ENCODE measurements at places on chromosomes 2 and 18.

DNA sequence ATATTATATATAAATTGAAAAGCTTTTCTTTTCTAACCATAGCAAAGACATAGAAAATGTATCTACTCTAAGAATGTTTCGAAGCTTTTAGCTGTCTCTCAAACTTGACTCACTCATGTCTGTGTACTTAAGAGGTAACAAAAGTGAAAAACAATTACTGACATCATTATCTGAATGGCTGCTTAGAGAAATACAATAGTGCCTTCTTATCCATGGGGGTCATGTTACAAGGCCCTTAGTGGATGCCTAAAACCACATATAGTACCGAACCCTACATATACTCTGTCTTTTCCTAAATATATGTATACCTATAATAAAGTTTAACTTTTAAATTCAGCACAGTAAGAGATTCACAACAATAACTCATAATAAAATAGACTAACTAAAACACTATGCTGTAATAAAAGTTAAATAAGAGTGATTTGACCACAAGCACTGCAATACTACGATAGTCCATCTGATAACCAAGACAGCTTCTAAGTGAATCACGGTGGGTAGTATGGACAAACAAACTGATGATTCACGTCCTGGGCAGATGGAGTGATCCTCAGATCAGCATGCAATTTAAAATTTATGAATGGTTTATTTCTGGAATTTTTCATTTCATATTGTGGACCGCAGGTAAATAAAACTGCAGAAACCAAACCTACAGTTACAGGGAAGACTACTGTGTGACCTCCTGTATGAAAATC, 246.2 kb downstream of the XIRP2 start:
- DNase-seq = no peak

GRCh38 chr2:180048251-180048650, 41.2 kb upstream of the CWC22 start:
- DNase-seq = no peak

DNA sequence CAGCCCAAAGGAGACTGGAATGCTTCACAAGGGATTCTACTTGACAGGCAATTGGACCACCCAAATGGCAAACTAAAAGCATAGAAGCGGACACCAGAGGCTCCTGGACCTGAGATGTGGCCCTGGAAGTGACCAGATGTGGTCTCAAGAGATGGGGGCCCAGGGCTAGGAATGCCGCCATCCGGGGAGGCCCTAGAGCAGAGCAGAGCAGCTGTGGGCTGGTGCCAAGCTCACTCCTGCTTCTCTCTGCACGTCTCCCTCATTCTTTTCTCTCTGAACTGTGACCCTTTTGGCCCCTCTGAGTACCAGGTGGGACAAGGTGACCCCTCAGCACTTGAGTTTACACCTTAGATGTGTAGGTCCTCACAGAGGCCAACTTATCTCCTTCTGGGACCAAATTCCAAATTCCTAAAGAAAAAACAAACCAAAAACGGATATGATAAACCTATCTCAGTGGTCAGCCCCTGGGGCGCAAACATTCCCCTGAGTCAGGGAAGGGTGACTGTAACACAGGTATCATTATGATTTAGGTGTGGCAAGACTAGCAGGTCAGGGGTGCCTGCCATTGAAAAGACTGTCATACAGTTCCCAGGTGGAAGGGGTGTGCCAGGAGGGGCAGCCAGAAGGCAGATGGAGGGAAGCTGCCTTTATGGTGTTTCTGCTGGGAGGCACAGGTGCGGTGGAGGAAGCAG, 6.5 kb upstream of the IL1R2 start:
- DNase-seq = no peak

DNA sequence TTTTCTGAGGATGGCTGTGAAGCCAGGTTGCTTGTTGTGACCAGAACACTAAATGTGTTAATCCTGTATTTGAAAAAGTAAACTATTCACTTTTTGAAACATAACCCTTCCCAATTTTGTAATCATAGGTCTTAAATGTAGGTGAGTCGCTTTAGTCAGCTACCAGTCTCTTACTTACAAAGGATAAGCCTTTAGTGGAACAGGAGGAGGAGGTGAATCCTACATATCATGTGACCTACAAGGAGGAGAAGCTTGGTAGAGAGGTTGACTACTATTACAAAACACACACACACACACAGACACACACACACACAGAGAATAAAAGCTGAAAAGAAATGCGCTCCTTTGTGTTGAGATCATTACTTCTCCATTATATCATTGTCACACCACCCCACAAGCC, 59.9 kb upstream of the SPAG16 start:
- no peak for DNase-seq

DNA sequence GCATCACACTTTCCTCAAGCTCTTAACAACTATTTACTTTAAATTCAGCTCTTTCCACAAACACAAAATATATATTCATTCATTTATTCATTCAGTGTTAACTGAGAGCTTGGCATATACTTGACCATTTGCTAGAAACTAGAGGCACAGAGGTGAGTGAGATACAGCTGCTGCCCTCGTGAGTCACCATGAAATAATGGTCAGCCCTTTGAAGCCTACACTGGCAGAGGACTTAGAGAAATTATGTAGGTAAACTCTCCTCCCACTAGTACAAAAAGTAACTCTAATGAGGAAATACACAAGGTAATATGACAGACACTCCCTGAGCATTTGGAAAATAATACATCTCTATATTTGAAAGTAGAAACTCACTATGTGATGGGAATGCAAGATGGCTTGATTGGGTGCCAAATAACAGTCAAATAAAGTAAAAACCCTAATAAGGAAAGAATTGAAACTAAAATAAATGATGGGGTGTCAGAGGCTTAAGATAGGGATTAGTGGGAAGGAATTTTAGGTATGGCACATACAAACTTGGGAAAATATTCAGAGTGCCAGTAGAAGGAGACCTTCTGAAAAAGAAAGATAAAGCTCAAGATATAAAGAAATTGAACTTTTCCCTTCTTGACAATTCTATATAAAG, 61.1 kb downstream of the ANTXR1 start:
- DNase-seq = no peak

- no peak for DNase-seq
Measured at GRCh38 chr2:100640431-100641124, 77.8 kb downstream of the PDCL3 start.

- no peak for DNase-seq
Measured at GRCh38 chr2:227848146-227848545, 23.3 kb upstream of the DAW1 start.

DNA sequence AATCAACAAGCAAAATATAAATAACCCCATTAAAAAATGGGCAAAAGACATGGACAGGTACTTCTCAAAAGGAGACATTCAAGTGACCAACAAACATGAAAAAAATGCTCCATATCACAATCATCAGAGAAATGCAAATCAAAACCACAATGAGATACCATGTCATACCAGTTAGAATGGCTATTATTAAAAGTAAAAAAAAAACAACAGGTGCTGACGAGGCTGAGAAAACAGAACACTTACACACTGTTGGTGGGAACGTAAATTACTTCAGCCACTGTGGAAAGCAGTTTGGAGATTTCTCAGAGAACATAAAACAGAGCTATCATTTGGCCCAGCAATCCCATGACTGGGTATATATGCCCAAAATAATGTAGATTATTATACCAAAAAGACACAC, 69.1 kb downstream of the CWC22 start:
- DNase-seq = no peak

GRCh38 chr2:143284087-143284675, 155.0 kb downstream of the ARHGAP15 start:
- DNase-seq = no peak

DNA sequence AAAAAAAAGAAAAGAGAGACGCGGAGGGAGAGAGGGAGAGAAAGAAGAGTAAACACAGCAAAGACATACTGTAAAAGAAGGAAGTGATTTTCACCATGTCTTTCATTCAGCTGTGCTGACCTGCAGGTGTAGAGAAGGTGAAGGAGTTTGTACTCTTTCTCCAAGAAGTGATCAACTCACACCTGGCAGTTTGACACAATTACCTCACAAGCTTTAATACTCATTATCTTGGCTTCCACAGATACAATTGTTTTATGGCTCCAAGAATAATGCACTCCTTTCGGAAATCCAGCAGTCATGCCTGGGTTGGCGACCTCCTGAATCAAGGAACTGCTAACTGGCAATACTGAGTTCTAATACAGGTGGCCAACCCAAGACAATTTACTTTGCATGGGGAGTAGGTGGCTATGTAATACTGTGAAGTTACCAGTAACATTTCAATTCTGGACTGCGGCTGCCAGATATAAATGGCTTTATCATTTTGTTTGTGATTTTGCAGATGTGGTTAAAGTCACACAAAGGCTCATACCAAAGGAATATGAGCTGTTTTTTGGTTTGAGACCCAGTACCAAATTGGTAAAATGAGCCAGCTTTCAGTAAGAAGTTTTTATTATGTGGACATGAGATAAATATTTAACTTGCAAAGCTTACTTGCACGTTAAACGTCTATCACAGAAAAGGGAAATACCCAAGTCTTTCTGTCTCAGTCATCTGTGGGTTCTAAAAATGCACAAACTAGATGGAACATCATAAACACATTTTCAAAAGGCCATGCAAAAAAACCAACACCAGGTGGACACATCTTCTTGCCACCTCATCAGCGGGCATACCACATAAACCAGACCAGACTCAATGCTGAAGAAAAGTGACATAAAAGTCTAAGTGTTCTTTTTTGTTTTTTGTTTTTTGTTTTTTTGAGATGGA, 69.3 kb downstream of the NCKAP5 start:
- no peak for DNase-seq

- no peak for DNase-seq
Measured at GRCh38 chr18:79531926-79532312, 136.2 kb downstream of the NFATC1 start.

- no peak for DNase-seq
Measured at GRCh38 chr2:1540481-1540880, 127.2 kb downstream of the TPO start.

- no peak for DNase-seq
Measured at GRCh38 chr2:64667535-64667934, 13.8 kb upstream of the SERTAD2 start.

DNA sequence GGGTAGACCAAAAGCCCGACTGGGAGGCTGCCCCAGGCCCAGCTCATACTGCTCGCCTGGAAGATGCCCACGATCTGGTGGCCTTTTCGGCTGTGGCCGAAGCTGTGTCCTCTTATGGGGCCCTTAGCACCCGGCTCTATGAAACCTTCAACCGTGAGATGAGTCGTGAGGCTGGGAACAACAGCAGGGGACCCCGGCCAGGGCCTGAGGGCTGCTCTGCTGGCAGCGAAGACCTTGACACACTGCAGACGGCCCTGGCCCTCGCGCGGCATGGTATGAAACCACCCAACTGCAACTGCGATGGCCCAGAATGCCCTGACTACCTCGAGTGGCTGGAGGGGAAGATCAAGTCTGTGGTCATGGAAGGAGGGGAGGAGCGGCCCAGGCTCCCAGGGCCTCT, 61.7 kb downstream of the TET3 start:
- no peak for DNase-seq

DNA sequence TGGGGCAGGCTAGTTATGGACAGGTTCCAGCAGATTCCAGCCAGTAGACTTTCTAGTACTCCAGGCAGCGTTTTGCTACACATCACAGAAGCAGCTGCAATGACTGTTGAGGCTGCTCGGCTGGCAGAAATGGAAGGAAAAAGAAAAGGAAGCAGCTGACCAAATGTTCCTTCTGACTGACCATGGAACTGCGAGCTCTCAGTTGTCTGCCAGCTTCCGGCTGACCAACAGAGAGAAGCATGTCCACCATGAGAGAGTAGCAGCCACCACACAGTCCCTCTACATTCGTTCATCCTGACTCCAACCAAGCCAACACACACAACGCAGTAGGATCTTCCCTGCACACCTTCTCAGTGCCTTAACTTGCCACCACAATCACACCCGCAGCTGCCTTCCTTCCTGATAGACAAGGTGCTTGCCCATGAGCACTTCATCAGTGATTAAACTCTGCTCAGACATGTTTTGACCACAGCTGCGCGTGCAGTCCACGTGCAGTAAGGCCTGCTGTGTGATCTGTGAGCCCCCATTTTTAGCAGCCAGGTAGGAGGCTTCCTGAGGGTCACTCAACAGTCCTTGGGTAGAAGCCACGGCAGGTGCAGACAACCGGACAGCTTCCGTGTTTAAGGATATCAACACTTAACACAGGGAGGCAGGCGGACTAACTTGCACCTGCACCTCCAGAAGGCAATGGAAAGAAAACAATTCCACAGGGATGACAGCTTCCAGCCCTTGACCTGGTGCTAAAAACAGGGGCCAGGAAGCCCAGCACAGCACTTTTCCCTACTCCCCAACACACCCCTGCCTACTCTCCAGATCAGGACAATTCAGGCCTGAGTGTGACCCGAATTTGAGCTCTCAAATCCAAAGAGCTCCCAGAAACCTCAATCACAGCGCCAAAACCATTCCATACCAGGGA, 996 bp downstream of the TGFBRAP1 start:
- no peak for DNase-seq

GRCh38 chr2:181957668-181958067, 28.0 kb upstream of the PPP1R1C start:
- no peak for DNase-seq

GRCh38 chr2:19806591-19806990, 95.2 kb downstream of the TTC32 start:
- DNase-seq = no peak

GRCh38 chr2:60353863-60354262, 199.6 kb downstream of the BCL11A start:
- no peak for DNase-seq

- no peak for DNase-seq
Measured at GRCh38 chr2:26650713-26651469, 9.7 kb upstream of the CIB4 start.

GRCh38 chr2:106566050-106566449, 78.9 kb downstream of the CD8B2 start:
- DNase-seq = no peak

DNA sequence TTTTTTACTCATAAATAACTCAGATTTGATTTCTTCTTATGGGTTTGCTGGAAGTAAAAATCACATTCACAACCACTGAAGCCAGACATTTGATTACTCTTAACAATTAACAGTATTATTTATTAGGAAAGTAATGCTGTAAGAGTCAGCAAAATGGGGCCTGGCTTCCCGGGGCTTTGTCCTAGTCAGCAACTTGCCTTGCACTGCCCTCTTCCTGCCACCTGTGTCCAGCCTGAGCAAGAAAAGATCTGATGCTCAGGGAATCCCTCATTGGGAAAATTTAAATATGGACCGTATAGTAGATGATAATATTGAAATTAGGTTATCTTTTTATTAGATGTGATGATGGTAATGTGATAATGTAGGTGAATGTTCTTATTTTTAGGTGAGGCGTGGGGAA, 30.8 kb upstream of the ACYP2 start:
- no peak for DNase-seq

All from T1000 (cell line).